PC-3 (cell line): ENCODE measurements at places on chromosomes 4 and X. TPM values are rescaled to one million over a fixed set of nuclear protein-coding genes. Genes with fewer than 3 reads are reported as not detected.

GRCh38 chr4:84994280-84994679 lies 27.8 kb upstream of the WDFY3 start:
- H3K4me1 ChIP-seq, result no peaks in the 10 kb centered on the region
- H3K27me3 ChIP-seq, result no peaks in the 10 kb centered on the region
- no peaks in the 10 kb centered on the region for H3K36me3 ChIP-seq
- H3K27ac ChIP-seq, result no peak overlapping the region

Gene TCP11X2
- not detected in 2 replicates for total RNA-seq

Gene NEIL3
- total RNA-seq, result 10.2 and 13.2 TPM in 2 replicates

Gene CFAP99
- 1.3 TPM in 1 of 2 replicates, not detected in the other for total RNA-seq

Gene ADH1A
- not detected in 2 replicates for total RNA-seq

- no peaks in the 10 kb centered on the region for H3K4me1 ChIP-seq
- H3K27me3 ChIP-seq, result peaks cover 17% of the 10 kb centered on the region; the same call in 1 of the 2 replicates
- no peak overlapping the region for H3K4me3 ChIP-seq
- DNase-seq, result no peak
- no peaks in the 10 kb centered on the region for H3K36me3 ChIP-seq
These were observed 101.6 kb upstream of the MID1IP1 start for GRCh38 chrX:38699696-38700095.

Gene CXCL5
- 0.55 and 1.0 TPM in 2 replicates for total RNA-seq

DNA sequence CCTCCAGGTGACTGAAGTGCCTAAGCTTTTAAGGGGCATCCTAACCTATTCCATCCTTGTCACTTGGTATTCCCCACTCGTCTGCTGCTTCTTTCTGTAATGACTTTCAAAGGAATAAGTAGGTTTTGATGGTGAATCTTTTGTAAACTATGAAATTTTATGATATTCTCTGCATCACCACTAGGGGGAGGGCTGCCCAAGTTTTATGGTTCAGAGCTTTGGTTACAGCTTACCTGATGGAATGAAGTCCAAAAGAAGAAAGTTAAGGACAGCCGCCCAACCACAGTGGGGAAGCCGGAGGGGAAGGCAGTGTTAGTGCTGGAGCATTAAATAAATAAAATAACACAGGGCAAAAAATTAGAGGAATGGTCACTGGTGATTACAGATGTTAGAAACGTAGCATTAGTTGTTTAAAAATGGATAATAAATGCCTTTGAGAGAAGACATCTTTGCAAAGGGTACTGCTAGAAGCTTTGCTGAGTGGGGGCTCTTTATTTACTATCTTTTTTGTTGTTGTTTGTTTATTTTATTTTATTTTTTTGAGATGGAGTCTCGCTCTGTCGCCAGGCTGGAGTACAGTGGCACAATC lies 204.9 kb downstream of the GBA3 start:
- no peaks in the 10 kb centered on the region for H3K36me3 ChIP-seq
- H3K4me1 ChIP-seq, result no peaks in the 10 kb centered on the region
- H3K27ac ChIP-seq, result no peak overlapping the region
- peak; percentile 34 for DNase-seq

Gene CACNA1F
- not detected in 2 replicates for total RNA-seq

Gene CLNK
- not detected in 2 replicates for total RNA-seq

DNA sequence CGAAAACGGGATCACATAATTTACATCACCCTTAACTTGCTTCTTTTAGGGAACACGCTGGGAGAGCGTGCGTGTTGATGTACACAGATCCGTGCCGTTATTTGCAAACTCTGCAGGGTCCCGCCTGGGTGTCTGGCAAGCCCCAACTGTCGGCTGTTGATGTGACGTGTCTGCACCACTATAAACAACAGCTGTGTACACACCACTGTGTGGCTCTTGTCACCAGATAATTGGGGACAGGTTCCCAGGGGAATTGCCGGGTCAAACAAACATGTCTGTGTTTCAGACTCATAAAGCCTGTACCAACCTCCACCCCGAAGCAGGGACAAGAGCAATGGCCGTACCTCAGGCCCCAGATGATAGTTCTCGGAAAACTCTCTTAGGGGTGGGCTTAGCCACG lies 105.0 kb upstream of the AFAP1 start:
- no peaks in the 10 kb centered on the region for H3K36me3 ChIP-seq
- H3K27me3 ChIP-seq, result no peaks in the 10 kb centered on the region
- no peak overlapping the region for H3K27ac ChIP-seq
- DNase-seq, result no peak

GRCh38 chrX:37388413-37388812 lies 39.2 kb downstream of the PRRG1 start:
- H3K36me3 ChIP-seq, result peaks cover 11% of the 10 kb centered on the region; the same call in 1 of the 2 replicates
- H3K4me1 ChIP-seq, result no peaks in the 10 kb centered on the region
- no peaks in the 10 kb centered on the region for H3K27me3 ChIP-seq

DNA sequence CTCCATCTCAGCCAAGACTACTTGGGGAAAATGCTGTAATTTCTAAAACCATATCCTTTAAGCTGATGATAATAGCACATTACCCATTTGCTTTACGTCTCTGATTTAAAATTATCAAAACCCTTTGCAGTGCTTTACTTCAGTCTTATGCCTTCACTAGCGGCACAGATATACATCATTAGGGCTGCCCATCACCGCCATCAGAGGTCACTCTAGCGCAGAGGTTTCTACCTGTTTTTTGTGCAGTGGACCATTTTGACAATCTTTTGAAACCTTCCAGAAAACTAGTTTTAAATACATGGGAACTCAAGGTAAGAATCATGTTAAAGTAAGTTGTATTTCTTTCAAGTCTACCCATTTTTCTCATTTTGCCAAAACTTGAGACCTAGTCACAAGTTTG lies 592.5 kb downstream of the PPARGC1A start:
- H3K27me3 ChIP-seq, result 0 out of 2 replicates have a peak, but pooled peaks cover 5% of the 10 kb centered on the region
- H3K27ac ChIP-seq, result no peak overlapping the region
- no peaks in the 10 kb centered on the region for H3K4me1 ChIP-seq
- peak; percentile 20 for DNase-seq
- no peaks in the 10 kb centered on the region for H3K36me3 ChIP-seq

GRCh38 chr4:138542191-138542776 lies 300.1 kb upstream of the SLC7A11 start:
- no peaks in the 10 kb centered on the region for H3K27me3 ChIP-seq
- H3K4me3 ChIP-seq, result no peak overlapping the region
- DNase-seq, result peak; percentile 60
- no peaks in the 10 kb centered on the region for H3K4me1 ChIP-seq

Gene WDR17
- 0.69 and 1.3 TPM in 2 replicates for total RNA-seq

GRCh38 chrX:71537743-71538142 lies 4.8 kb downstream of the OGT start:
- no peaks in the 10 kb centered on the region for H3K27me3 ChIP-seq
- H3K4me1 ChIP-seq, result peaks cover 54% of the 10 kb centered on the region
- H3K36me3 ChIP-seq, result peaks cover 30% of the 10 kb centered on the region
- no peak overlapping the region for H3K27ac ChIP-seq

DNA sequence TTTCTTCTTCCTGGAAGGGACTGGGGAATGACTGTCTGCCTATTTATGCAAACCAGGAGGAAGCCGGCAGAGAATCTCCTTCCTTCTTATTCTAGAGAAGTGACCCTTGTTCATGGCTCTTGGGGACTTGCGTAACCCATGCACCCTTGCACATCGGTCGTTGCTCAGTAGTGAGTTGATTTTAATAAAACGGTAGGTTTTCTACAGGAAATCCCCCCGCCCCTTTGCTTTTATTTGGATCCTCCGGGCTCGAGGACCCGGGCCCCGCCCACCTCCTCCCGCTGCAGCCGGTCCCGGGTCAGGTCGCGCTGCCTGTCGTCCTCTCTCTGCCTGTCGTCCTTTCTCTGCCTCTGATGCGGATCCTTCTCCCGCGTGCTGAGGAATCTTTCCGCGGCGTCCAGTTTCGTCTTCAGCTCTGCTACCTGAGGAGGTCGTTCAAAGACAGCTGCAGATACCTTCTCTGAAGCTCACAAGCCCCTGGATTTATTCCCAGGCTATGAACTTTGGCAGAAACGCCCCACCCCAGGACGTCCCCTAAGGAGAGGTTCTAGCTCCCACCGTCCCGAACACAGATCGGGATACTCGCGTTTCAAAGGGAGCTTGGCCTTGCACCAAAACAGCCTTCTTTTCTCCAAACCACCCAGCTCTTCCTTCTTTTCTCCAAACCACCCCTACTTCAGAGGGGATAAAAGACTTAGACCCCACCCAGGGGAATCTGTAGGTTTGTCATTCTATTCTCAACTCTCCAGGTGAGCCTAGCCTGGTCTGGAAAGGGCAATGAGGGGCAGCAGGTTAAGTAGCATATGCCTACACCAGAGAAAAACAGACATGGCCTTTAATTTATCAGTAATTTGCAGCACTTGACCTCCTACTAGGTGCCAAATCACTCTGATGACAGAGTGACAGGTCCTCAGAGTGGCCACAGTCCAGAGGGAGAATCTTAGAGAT lies 7.0 kb downstream of the TNIP3 start:
- H3K4me1 ChIP-seq, result peaks cover 7% of the 10 kb centered on the region
- no peak overlapping the region for H3K27ac ChIP-seq
- no peaks in the 10 kb centered on the region for H3K27me3 ChIP-seq
- peak overlapping the region; percentile 69 for H3K4me3 ChIP-seq

DNA sequence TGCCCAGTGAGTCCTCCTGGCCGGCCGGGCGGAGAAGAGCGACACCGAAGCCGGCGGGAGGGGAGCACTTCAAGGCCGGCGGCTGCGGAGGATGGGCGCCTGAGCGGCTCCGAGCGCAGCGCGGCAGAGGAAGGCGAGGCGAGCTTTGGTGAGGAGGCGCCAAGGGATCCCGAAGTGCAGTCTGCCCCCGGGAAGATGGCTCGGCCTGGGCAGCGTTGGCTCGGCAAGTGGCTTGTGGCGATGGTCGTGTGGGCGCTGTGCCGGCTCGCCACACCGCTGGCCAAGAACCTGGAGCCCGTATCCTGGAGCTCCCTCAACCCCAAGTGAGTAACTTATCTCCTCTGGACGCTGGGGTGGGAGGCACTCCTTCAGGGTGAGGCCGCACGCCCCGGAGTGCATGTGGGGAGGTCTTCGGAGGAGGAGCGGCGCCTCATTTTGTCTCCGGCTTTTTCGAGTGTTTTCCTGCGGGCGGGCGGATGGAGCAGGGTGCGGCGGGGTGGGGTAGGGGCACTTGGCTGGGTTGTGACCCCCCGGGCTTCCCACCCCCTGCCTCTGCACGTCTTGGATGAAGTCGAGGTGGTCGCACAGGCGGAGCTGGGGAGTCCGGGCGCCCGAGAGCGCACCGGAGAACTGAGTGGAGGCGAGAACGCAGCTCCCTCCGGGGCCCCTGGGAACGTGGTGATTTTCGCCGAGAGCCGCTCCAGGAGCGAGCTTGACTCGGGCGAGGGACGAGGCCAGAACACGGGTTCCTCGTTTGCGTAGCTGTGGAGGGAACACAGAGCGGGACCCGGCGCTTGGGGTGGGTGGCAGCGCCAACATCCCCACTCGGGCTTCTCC lies 979 bp downstream of the EFNB1 start:
- H3K4me1 ChIP-seq, result peaks cover 38% of the 10 kb centered on the region
- no peaks in the 10 kb centered on the region for H3K27me3 ChIP-seq
- DNase-seq, result no peak
- no peaks in the 10 kb centered on the region for H3K36me3 ChIP-seq

DNA sequence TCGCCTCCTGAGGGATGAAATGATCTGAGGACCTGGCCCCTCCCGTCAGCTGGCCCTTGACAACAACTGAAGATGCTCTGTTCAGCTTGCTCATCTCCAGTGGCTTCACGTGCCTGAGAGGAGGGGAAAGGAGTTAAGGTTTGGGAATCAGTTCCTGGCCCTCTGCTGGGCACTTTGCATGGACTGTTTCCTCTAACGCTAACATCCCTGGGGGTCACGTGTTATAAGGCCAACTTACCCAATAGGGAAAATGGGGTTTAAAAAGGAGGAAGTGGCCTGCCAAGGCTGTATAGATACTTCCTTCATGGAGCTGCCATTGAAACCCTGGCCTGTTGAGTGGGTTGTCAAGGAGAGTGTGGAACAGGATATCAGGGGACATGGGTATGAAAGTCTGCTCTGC lies 65.6 kb downstream of the OR13H1 start:
- no peak overlapping the region for H3K4me3 ChIP-seq
- 0 out of 2 replicates have a peak, but pooled peaks cover 7% of the 10 kb centered on the region for H3K27me3 ChIP-seq
- DNase-seq, result no peak
- no peak overlapping the region for H3K27ac ChIP-seq
- no peaks in the 10 kb centered on the region for H3K36me3 ChIP-seq

Gene SULT1E1
- not detected in 2 replicates for total RNA-seq

Gene SSX4
- total RNA-seq, result not detected in 2 replicates

DNA sequence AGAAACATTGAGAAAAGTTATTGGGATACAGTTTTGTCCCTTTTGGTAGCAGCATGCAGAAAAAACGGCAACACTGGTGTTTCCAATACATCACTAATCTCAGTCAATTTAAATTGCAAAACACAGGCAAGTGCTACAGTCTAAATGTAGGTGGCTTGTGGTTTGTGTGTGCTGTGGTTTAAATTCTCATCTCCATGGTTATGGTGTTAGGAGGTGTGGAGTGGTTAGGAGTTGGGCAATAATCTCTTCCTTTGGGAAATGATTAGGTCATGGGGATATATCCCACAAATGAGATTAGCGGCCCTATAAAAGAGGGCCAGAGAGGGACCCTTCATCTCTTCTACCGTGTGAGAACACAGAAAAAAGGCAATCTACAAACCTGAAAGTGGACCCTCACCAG lies 1344.3 kb downstream of the ADGRL3 start:
- no peak overlapping the region for H3K27ac ChIP-seq
- peak; percentile 25 for DNase-seq
- no peaks in the 10 kb centered on the region for H3K36me3 ChIP-seq
- H3K4me1 ChIP-seq, result peaks cover 31% of the 10 kb centered on the region
- H3K27me3 ChIP-seq, result no peaks in the 10 kb centered on the region

- DNase-seq, result no peak
- no peaks in the 10 kb centered on the region for H3K36me3 ChIP-seq
- H3K27ac ChIP-seq, result no peak overlapping the region
- peaks cover 12% of the 10 kb centered on the region; the same call in 1 of the 2 replicates for H3K27me3 ChIP-seq
These were observed 81.3 kb downstream of the HMGN5 start for GRCh38 chrX:81120258-81120935.

DNA sequence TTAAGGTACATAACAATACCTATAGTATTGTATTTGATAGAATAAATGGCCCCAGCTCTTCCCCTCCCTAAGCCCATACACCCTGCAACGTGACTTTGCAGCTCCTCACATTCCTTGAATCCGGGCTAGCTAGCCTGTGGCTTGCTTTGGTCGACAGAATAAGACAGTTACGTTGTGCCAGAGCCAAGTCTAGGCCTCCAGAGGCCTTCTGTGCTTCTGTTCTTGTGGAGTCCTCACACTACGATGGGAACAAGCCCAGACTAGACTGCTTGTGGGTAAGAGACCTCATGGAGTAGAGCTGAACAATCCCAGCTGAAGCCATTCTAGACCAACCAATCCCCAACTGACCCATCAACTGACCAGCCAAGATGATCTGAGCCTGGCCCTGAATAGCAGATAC lies 102.4 kb upstream of the PLAC1 start:
- no peaks in the 10 kb centered on the region for H3K36me3 ChIP-seq
- H3K27ac ChIP-seq, result no peak overlapping the region
- H3K4me1 ChIP-seq, result peaks cover 3% of the 10 kb centered on the region; the same call in 1 of the 2 replicates
